Activated naive CD8-positive, alpha-beta T cell treated with anti-CD3 and anti-CD28 coated beads, Interleukin-2, amount 10 ng/mL, durations not matched to agents 7 days and 5 days (primary cell): ENCODE measurements at places on chromosomes 7 and 10. TPM values are rescaled to one million over a fixed set of nuclear protein-coding genes. Genes with fewer than 3 reads are reported as not detected.

DNA sequence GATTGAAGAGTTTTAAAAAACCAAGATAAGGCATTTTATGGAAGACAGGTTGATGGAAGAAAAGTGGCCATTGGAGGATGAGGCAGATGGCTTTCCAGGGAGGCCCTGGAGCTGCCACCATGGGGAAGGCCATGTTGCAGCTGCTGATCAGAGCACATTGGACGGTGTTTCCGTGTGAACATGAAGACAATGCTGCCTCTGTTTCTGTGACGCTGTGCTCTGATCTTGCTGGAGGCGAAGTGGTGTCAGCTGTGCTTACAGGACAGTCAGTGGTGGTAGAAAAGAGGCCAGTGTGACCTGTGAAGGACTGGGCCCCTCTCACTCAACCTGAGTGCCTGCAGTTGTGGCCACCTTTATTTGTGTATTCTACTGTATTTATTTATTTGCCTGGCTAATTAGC lies 132.9 kb downstream of the FAM204A start:
- H3K27me3 ChIP-seq = peaks cover 40% of the 10 kb centered on the region
- H3K36me3 ChIP-seq = no peaks in the 10 kb centered on the region
- no peaks in the 10 kb centered on the region for H3K4me1 ChIP-seq
- H3K27ac ChIP-seq = no peak overlapping the region
- no peak for DNase-seq
- H3K4me3 ChIP-seq = no peak overlapping the region

CDH23 gene
- total RNA-seq = 3.7 TPM

DNA sequence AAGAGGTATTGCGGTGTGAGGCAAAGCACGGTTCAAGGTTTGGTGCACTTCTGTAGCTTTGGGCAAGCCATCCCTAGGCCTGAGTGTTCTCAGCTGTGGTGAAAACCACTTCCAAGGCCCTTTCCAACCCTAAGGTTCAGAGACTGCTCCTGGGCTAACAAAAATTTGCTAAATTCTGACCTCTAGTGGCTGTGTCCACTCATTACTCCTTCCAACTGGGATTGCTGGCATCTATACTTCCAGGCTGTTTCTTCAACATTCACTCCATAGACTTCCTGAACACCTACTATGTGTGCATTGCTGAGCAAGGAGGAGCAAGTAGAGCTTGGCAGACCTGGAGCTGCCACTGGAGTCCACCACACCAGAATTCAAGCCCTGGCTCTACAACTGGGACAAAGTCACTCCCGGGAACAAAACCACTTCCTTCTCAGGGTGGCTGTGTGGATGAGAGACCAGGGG lies 29.3 kb upstream of the SH3PXD2A start:
- peaks cover 24% of the 10 kb centered on the region for H3K36me3 ChIP-seq
- no peak overlapping the region for H3K4me3 ChIP-seq
- no peak for DNase-seq
- peaks cover 8% of the 10 kb centered on the region for H3K4me1 ChIP-seq
- H3K27ac ChIP-seq = no peak overlapping the region
- H3K27me3 ChIP-seq = no peaks in the 10 kb centered on the region

SFMBT2 gene
- total RNA-seq = 50.6 TPM

GRCh38 chr10:34348021-34348420 lies 467.1 kb downstream of the PARD3 start:
- H3K4me1 ChIP-seq = no peaks in the 10 kb centered on the region
- H3K27ac ChIP-seq = no peak overlapping the region
- DNase-seq = no peak
- no peaks in the 10 kb centered on the region for H3K36me3 ChIP-seq
- H3K27me3 ChIP-seq = no peaks in the 10 kb centered on the region
- H3K4me3 ChIP-seq = no peak overlapping the region

GNG11 gene
- total RNA-seq = not detected

DNA sequence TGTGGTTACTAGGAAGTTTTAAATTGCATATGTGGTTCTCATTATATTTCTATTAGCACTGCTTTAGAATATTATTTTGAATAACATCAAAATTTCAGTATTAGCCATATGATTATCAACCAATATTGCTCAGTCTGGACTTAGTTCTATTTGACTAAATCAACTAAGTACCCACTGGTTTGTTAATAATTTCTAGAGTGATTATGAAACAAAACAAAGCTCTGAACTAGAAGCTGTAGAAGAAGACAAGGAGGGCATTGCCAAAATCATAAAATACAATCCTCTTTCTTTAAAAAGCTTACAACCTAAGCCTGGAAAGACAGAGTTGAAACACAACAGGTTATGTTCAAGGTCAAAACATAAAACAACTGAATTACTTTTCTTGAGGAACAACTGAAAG lies 204.7 kb downstream of the KMT2C start:
- no peak overlapping the region for H3K27ac ChIP-seq
- H3K4me3 ChIP-seq = no peak overlapping the region
- no peak for DNase-seq
- no peaks in the 10 kb centered on the region for H3K4me1 ChIP-seq
- H3K36me3 ChIP-seq = peaks cover 11% of the 10 kb centered on the region

DNA sequence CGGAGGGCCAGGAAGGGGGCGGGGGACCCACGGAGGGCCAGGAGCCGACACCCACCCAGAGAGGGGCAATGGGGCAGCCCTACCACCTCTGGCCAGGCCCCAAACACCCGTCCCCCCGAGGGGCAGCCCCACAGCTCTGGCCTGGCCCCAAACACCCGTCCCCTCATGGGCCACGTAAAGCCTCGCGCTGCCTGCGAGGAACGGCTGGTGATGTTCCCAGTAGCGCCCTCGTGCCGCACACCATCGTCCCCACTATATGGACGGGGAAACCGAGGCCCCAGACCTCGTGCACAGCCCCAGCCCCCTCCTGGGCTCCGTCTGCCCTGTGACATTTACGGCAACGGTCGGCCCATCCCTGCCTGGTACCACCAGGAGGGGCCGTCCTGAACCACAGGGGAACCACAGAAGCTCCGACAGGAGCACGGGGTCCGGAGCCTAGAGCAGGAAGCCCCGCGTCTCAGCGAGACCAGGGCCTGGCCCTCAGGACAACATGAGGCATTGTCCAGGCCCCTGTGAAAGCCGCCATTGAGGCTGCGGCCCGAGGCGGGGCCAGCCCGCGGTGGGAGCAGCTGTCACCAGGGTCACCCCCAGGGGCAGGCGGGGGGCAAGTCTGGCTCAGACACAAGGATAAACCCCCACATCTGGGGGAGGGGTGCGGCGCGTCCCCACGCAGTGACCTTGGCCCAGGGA lies 35.6 kb downstream of the GET4 start:
- no peak overlapping the region for H3K27ac ChIP-seq
- peaks cover 3% of the 10 kb centered on the region for H3K4me1 ChIP-seq
- H3K27me3 ChIP-seq = no peaks in the 10 kb centered on the region
- H3K36me3 ChIP-seq = no peaks in the 10 kb centered on the region
- DNase-seq = no peak
- H3K4me3 ChIP-seq = no peak overlapping the region

PRLHR gene
- total RNA-seq = not detected

DNA sequence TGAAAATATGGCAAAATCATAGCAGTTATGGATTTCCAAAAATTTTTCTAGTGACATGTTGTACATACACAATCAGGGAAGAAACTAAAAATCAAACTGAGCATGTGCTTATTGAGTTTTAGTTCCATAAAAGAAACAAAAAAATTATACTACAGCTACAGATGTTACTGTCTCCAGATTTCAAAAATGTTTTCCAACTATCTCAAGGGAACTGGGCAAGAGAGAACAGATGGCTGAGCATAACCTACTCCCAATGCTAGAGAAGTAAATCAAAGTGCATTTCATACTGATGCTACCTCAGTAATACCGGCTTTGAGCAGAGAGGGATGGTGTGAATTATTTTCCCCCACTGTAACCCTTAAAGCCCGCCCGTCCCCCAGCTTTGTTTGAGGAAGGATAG lies 40.7 kb upstream of the KMT2C start:
- H3K4me1 ChIP-seq = no peaks in the 10 kb centered on the region
- no peaks in the 10 kb centered on the region for H3K36me3 ChIP-seq
- DNase-seq = no peak

LLCFC1 gene
- total RNA-seq = not detected

DNA sequence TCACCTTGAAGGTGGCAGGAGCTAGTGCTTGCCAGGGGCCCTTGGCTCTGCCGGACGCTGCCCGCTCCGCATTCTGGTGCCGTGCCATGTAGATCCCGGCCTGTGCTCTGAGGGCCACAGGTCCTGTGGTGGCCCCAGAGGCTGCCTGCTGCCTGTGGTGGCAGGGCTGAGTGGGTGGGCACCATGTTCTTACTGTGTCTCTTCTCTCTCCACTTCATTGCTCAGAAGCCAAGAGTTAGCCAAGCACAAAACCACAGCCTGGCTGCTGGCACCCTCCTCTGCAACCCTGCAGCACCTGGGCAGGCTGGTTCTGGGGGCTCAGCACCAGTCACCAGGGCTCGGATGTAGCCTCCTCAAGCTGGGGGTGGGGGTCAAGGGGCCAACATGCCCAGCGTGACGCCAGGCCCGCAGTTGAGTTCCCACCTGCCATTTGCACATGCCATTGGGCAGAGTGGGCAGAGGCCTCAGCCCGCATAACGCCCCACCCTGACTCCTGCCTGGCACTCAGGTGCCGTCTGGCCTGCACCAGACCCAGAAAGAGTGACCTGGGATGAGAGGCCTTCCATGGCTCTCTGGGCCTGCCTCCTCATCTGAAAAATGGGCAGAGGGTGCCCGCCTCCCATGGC lies 16.3 kb downstream of the ZMIZ1 start:
- H3K4me3 ChIP-seq = no peak overlapping the region
- H3K4me1 ChIP-seq = peaks cover 21% of the 10 kb centered on the region
- H3K27ac ChIP-seq = no peak overlapping the region
- H3K36me3 ChIP-seq = no peaks in the 10 kb centered on the region

DNA sequence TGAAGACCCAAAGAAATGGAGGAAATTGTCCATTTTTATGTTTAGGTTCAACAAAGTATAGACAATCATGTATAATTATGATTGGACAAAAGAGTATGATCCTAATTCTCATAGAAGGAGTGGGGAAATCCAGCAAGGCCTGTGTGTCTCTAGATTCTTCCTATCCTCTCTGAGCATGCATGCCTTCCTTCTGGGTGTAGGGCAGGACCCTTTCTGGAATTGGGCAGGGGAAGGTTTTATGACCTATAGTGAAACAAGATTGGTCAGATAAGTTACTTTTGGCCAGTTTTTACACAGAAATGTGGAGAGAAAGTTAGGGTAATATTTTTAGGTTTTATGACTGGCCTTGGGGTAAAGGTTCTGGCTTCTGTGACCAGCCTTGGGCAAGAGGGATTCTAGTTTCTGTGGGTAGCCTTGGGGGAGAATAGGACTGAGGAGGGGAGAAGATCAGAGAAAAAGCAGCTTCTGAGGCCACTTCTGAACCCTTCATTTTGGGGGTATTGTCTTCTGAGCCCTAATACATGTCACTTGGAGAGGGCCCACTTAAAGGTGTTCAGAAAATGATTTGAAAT lies 289.4 kb downstream of the EXOC4 start:
- DNase-seq = no peak
- H3K4me3 ChIP-seq = no peak overlapping the region
- H3K4me1 ChIP-seq = no peaks in the 10 kb centered on the region
- peaks cover 3% of the 10 kb centered on the region for H3K36me3 ChIP-seq
- no peaks in the 10 kb centered on the region for H3K27me3 ChIP-seq
- H3K27ac ChIP-seq = no peak overlapping the region

TMEM139 gene
- 1.1 TPM for total RNA-seq

DNA sequence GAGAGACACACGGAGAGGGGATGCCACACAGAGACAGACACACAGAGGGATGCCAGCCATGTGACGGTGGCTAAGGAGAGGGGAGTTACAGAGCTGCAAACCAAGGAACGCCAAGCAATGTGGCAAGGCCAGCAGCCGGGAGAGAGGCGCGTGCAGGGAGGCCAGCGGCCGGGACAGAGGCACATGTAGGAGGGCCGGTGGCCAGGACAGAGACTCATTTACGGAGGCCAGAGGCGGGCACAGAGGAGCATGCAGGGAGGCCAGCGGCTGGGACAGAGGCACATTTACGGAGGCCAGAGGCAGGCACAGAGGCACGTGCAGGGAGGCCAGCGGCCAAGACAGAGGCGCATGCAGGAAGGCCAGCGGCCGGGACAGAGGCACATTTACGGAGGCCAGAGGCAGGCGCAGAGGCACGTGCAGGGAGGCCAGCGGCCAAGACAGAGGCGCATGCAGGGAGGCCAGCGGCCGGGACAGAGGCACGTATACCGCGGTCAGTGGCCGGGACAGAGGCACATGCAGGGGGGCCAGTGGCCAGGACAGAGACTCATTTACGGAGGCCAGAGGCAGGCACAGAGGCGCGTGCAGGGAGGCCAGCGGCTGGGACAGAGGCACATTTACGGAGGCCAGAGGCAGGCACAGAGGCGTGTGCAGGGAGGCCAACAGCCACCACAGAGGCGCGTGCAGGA lies 40.4 kb downstream of the INSIG1 start:
- H3K4me1 ChIP-seq = peaks cover 6% of the 10 kb centered on the region
- H3K27ac ChIP-seq = no peak overlapping the region
- no peaks in the 10 kb centered on the region for H3K36me3 ChIP-seq
- H3K4me3 ChIP-seq = no peak overlapping the region

YWHAG gene
- 62.7 TPM for total RNA-seq

NUTM2E gene
- 0.37 TPM for total RNA-seq

DNA sequence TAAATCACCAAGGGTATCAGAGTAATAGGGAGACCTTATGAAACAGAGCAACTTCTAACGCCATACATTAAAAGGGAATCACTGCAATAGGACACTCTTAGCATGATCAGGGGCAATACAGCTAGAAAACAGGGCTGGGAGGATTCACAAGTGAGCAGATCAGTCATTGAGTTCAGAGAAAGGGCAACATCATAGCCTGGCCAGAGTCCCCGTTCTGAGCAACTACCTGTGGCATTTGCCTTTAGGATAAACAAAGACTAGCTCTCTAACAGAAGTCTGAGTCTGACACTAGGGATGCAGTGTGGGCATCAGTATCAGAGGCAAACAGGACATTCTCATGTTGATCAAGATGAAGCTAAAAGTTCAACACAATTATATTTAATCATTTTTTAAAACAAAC lies 297.9 kb downstream of the DGKB start:
- H3K4me3 ChIP-seq = no peak overlapping the region
- no peaks in the 10 kb centered on the region for H3K27me3 ChIP-seq
- no peak for DNase-seq
- no peak overlapping the region for H3K27ac ChIP-seq

GRCh38 chr7:128106821-128107220 lies 75.6 kb upstream of the LRRC4 start:
- H3K27ac ChIP-seq = peak overlapping the region; percentile 66
- peak overlapping the region; percentile 10 for H3K4me3 ChIP-seq
- peaks cover 4% of the 10 kb centered on the region for H3K27me3 ChIP-seq
- no peak for DNase-seq

DNA sequence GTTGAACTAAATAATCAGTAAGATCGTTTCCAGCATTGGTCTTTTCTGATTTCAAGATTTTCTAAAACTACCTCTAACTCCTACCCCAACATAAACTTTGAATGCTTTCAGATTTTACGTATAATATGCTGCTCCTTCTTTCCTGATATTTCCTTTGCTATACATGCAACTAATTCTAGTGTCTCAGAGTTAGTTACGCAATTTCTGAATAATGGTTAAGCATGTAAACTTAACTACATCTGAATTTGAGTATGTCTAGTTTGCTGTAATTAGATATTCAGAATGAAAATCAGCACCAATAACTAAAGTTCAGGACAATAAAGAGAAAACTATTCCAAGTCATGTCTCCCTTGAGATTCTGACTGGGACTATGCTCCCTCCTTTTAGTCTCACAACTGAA lies 71.0 kb downstream of the SEMA3C start:
- DNase-seq = no peak
- H3K36me3 ChIP-seq = no peaks in the 10 kb centered on the region
- no peak overlapping the region for H3K27ac ChIP-seq
- H3K4me3 ChIP-seq = no peak overlapping the region
